ENCODE measurements at places on chromosomes 12 and 14.

GRCh38 chr14:20477211-20477876, 8.1 kb downstream of the PNP start:
- DNase-seq = no peak

- DNase-seq = no peak
These were observed 652 bp downstream of the RFLNA start for GRCh38 chr12:124295431-124296058.

DNA sequence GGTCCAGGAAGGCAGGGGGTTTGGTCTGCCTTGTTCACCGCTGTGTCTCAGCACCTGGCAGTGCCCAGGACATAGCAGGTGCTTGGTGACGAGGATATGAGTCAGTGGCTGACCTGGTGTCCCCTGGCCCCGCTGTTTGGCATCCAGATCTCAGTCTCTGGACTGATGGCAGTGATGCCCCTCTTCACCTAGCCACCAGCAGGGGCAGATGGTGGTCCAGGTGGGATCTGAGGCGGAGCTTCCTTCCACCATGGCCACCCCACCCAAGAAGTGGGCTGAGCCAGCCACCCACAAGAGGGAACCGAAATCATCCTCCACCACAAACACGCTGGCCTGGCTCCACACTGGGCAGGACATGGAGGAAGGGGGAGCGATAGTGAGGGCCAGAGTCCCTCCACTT, 16.1 kb upstream of the SH2B3 start:
- no peak for DNase-seq

GRCh38 chr12:51677284-51677968, 86.4 kb downstream of the SCN8A start:
- DNase-seq = no peak

DNA sequence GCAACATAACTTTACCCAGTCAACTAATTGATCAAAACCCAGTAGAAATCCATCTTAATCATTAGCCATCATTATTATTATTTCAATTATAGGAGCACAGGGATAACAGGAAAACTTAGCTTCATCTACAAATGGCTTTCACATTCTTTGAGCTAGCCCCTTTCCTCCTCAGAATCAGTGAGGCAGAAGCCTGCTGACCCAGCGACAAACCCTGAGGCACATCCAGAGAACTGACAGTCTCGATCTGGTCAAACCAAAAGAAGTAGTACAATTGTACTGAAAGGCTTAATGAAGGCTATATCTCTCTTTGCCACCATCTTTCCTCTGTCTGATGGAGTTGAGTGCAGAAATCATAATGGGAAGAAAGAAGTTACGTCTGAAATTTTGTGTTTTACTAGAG, 109.8 kb upstream of the ARID2 start:
- no peak for DNase-seq

DNA sequence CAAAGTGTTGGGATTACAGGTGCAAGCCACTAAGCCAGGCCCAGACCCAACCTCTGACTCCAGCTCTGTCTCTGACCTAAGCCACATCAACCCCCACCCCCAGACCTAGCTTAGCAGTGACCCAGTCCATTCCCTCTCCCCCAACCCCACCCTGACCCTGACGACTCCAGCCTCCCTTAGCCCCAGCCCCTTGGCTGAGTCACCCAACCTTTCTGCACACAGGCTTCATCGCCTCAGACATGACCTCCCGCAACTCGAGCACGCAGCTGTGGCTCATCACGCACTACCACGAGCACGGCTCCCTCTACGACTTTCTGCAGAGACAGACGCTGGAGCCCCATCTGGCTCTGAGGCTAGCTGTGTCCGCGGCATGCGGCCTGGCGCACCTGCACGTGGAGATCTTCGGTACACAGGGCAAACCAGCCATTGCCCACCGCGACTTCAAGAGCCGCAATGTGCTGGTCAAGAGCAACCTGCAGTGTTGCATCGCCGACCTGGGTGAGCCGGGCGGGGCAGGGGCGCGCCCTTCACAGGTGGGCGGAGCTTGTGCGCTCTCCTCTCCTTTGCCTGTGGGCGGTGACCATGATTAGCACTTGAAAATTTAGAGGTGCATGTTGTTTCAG, 7.8 kb downstream of the ACVRL1 start:
- no peak for DNase-seq
